ENCODE measurements at places on chromosomes 2 and 18.

- DNase-seq = no peak
Measured at GRCh38 chr2:14182227-14182946, 450.1 kb upstream of the LRATD1 start.

DNA sequence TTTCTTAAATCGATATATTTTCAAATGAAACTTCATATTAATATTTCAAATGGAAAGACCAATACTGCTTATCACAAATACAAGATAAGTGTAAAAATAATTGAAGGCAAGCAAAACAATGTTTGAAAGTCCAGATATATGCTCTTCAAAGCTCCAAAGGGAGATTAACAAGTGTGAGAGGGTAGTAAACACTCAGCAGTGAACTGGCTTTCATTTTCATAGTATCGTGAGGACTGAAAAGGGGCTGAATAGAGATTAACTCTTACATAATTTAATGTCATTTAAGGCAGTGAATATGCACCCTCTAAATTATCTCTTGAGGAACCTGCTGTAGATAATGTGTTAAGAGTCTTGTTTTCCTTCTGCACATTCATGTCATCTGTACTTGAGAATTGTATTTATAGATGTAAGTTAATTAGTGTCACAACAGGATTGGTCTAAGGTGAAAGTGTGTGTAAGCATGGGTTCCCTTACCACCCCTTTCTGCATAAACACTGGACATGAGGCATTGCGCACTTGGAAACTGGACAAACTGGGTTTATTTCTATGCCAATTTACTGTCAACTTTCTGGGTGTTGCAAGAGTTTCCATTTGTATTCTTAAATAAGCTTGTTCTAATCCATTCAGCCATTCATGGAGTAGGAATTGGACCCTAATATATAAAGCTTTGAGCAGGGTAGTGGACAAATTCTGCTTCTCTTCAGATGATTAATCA lies 76.7 kb upstream of the SESTD1 start:
- no peak for DNase-seq

GRCh38 chr2:9388199-9388681 lies 35.1 kb downstream of the ITGB1BP1 start:
- DNase-seq = no peak

GRCh38 chr2:174632841-174633622 lies 35.4 kb upstream of the WIPF1 start:
- no peak for DNase-seq

DNA sequence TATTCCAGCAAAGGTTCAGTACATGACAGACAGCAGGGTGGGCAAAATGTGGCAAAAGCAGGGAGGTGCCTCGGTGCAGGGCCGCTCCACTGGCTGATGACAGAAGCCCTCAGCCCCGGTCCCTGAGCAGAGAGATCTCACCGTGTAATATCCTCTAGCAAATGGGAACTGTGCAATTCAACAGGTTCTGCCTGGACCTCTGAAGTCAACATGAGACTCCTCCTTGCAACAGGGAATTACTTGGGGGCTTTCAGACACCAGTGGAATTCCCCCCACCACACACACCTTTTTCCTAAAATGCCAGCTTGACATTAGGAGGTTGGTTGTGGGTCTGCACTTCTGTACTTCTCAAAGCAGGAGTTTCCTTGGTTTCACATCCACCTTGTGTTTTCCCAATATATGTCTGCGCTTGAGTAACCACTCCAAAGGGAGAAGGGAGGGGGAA lies 50.8 kb downstream of the SPRED2 start:
- DNase-seq = no peak

DNA sequence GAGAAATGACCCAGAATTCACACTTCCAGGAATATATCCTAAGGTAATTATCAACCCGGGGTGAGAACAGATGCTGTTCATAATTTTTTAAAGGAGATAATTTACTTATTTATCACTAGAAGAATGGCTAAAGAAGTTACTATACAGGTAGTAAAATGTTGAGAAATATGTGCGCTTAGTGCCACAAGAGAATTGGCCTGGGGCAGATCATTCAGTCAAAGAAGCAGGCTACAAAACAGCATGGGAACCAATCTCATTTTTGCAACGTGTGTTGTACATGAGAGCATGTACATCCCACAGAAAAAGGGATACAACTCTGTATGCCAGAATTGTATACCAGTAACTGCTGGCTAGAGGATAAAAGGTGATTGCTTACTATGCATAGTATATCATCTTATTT lies 75.2 kb downstream of the VIT start:
- DNase-seq = no peak

DNA sequence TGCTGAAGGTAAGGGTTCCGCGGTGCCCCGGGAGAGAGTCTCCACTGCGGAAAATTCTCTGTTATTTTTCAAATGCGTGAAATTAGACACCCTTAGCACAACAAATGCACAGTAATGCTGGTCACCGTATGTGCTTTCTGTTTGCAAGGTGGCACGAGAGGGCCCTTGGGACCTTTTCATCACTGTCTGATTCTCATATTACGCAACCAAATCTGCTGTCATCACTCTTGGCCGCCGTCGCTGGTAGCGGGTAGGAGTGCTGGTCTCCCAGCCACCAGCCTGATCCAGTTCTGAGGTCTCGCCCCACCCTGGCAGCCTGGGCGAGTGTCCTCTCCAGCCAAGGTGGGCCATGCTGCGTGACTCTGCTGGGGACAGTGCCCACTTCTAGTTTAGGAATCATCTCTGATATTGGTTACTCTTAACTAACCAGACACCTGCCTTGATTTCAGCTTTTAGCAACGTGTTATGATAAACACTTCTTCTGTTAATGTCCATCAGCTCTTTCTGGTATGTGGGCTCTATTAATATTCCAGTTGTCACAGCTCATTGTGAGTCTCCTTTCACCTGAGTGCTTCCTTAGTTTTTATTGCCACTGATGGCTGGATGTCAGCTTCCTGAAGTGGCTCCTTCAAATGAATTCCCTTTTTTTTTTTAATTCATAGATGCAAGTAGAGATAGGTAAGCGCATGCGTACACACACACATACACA lies 199.4 kb downstream of the GBX2 start:
- DNase-seq = no peak

Measured in stimulated activated CD4-positive, alpha-beta T cell treated with anti-CD3 and anti-CD28 coated beads, TNF-alpha, amount 100 ng/mL, for 48 hours (primary cell).